ENCODE measurements at places on chromosomes 2 and 18.

DNA sequence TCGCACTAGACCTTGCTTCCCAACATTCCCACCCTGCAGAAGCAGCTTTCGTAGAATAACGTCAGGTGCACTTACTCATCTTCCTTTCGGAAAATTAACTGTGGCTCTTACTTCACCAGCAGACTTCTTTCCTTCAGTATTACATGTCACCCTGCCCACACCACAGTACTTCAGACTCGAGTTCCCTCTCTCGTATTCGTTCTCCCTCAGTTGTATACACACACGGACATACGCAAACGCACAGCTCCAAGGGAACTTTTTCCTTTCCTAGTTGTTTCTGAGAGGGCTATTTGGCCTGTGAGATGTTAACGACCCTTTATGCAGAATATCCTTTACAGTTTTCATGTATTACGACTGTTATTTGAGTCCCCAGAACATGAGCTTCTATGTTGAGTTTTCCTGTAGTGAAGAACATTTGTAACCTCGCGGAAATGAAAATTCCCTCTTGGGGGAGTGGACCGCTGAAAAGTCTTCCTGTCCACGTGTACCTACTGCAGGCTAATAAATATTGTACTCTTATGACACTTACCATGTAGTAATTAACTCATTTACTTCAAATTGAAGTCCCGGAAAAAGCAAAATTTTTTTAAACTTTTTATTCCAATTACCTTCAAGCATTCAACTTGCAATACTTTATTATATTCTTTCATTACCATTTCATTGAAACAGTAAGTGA, 908 bp downstream of the ERLEC1 start:
- DNase-seq, result peak; percentile 5

- DNase-seq, result no peak
These were observed 313.8 kb downstream of the MTX2 start for GRCh38 chr2:176582990-176583481.

DNA sequence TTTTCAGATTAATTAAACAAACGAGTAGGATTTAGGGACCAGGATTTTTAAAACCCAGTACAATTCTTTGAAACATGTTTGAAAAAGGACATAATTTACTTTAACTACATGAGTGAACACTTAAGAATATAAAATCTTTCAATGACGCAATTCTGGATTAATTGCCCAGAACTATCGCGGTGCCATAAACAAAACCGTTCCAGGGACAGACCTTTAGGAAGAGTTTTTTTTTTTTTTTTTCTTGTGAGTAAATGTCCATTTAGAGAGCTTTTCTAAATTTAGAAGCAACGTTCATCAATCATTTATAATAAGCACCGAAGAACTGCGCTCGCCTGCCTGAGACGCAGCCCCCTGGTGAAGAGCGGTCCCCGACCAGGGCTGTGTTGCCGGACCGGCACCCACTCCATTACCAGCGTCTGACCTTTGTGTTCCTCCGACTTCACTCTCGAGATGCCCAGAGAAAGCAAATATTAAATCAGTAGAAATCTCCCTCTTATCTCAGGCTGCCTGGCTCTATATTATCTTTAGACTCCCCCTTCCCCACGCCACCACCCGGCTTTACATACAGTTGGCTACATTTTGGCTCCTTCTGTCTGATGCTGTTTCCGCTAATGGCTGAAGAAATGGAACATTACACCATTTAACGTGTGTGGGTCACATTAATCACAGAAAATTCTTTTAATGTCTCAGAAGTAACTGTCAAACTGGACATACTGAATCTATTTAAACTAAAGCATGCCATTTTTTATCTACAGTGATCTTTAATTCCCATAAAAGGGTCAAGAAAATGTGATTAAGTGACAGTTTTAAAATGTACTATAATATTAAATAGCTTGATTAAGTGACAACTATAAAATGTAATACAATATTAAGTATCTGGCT, 364.0 kb upstream of the MEIS1 start:
- no peak for DNase-seq

DNA sequence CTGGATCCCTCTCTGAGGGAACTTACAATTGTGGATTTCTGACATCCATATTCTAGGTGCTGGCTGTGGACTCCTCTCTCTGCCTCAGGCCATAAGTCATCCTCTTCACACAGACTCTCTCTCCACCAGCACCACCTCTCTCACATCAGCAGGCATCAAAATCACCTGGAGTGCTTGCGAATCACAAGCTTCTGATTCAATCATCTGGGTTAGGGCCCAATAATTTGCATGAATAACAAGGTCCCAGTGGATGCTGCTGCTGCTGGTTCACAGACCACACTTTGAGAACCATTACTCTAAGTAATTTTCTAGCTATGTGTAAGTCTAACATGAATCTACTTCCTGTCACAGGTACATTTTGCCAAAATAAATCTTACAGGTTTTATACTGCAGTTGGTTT, 214.9 kb downstream of the DSEL start:
- DNase-seq, result no peak

DNA sequence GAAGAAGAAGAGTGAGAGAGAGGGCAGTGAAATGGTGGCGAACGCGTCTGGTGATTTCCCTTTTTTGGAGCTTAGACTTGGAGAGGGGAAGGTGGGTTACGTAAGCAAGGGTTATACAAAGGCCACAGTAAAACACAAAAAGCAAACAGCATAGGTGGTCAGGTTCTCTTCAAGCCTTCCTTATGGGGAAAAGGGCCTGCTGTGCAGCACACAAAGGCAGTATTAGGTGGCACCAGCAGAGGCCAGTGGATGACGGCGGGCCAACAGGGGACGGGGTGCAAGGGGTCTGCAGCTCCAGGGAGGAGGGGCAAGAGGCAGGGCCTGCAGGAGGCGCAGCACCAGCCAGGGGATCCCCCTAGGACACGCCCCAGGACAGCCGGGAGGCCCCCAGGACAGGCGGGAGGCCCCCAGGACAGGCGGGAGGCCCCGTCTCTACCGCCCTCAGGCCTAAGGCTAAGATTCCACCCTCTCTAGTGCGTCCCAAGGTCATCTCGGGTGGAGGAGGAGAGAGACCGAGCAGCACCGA, 32.6 kb upstream of the NPC1 start:
- DNase-seq, result no peak

GRCh38 chr2:39606585-39606984, 59.1 kb upstream of the TMEM178A start:
- no peak for DNase-seq

DNA sequence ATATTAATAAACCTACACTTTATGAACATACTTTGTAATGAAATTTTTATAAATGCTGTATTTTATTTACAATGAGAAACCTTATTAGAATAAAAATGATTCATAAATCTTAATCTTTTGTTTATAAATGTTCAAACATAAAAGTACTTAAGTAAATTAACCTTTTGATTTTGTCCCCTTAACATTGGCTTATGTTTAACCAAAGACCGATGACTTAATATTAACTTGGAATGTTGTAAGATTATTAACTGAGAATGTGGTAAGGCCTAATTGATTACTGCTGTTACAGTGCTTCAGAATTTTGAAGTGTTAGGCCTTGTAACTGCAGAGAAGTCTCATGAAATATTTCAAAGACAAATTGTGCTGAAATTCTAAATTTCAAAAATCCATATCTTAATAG, 5.7 kb downstream of the CPS1 start:
- no peak for DNase-seq

GRCh38 chr2:11698009-11698922, 28.3 kb upstream of the NTSR2 start:
- no peak for DNase-seq

DNA sequence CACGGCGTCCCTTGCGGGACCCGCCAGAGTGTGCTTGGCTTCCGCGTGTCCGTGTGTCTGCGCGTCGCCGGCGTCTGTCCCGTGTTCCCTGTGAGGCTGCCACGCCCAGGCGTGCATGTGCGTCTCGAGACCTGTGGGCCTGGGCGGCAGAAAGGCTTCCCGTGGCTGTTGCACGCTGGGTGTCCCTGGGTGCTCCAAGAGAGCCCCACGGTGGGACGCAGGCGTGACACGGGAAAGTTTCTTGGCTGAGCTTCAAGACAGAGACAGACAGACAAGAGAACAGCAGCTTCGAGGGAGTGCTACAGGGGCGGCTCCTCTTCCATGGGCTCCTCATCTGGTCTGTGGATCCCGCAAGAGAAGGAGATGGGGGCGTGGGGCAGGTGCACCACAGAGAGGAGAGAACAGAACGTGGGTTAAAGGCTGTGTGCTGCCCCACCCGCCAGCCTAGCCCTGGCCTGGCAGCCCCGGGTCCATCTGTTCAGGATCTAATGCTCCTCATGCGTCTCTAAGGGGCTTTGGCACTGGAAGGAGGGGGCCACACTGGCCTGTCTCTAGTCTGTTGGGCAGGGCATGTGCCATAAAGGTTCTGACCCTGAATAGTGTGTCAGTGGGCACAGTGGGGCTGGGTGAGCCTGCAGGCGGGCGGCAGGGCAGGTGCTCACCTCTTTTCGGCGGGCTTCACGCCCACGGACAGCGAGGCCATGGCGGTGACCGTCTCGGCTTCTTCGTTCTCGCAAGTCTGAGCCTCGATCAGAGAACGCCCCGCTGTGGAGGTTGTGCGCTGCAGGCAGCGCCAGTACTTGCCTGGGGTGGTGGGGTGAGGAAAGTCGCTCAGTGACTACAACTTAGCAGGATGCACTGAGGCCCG, 205.1 kb downstream of the TWIST2 start:
- no peak for DNase-seq

DNA sequence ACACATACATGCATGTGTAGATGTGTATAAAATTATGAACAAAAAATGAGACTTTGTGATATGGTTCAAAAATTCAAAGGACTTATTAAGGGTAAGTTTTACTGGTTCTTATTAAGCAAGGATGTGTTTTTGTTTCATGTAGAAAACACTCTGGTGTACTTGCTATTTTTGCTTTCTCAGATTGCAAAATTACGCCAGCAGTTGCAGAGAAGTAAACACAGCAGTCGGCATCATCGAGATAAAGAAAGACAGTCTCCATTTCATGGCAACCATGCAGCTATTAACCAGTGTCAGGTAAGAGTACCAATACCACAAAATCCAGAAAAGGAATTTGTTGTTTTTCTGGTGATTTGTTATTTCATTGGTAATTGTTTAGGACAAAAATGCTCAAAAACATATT, 91.3 kb downstream of the FAM117B start:
- no peak for DNase-seq

All from central memory CD4-positive, alpha-beta T cell (primary cell).